ENCODE measurements at places on chromosomes 7 and 10.

- no peak for DNase-seq
Measured at GRCh38 chr7:128003167-128003566, 28.1 kb downstream of the LRRC4 start.

- DNase-seq = no peak
Measured at GRCh38 chr10:122463466-122464249, 2.3 kb downstream of the HTRA1 start.

GRCh38 chr10:6607182-6607581, 27.1 kb upstream of the PRKCQ start:
- no peak for DNase-seq

DNA sequence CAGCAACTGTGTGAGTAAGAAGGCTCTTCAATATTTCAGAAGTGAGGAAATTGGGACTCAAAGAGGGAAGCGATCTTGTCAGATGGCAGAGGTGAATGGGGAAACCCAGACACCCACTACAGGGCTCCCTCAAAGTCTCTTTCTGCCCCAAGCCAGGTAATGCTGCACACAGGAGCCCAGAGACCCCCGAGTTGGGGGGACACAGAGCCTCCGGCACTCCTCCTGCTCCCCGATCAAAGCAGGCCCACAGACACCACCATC, 139.4 kb downstream of the TNS3 start:
- DNase-seq = no peak

GRCh38 chr7:65301007-65301406, 72.6 kb upstream of the ZNF92 start:
- no peak for DNase-seq

DNA sequence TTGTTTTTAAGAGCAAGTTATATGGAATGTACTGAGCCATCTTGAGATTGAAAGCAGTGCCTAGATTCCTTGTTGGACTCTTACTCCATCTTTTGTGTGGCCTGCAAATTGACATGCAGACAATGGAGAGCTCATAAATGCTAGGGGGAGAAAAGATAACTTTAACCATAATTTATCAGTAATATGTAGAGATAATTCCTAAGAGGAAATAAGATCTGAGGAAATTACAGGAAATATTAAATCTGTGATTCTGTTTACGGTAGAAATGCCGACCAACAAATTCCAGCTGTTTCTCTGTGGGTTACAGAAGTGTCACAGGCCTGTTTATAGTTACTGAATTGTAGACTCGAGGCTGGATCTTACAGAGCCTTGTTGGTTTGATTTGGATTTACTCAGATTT, 348.0 kb downstream of the SUGCT start:
- no peak for DNase-seq

DNA sequence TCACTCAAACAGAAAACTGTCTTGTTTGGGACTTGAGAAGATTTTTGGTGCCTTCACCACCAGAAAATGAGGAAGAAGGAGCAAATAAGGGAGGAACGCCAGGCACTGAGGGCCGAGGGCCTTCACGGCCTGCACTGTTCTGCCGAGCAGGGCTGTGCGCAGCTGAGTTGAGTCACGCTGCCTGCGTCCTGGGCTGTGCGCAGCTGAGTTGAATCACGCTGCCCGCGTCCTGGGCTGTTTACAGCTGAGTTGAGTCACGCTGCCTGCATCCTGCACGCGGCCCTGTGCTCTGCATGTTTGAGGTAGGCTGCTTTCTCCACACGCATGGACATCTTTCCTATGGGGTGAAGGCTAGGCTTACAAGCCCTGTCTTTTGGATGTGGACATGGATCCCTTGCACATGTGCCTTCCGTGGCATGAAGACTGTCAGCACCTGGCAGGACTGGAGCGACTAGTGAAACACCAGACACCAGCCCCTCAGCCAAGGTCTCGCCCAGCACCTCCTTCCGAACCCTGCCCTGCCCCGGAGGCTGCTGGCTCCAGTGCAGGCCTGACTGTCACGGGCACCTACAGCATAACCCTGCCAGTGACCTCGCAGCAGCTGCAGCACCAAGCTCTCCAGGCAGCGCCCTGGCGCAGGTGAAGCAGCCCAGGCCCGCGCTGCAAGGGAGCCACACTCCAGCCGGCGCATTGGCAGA, 96.7 kb downstream of the HTR5A start:
- no peak for DNase-seq

DNA sequence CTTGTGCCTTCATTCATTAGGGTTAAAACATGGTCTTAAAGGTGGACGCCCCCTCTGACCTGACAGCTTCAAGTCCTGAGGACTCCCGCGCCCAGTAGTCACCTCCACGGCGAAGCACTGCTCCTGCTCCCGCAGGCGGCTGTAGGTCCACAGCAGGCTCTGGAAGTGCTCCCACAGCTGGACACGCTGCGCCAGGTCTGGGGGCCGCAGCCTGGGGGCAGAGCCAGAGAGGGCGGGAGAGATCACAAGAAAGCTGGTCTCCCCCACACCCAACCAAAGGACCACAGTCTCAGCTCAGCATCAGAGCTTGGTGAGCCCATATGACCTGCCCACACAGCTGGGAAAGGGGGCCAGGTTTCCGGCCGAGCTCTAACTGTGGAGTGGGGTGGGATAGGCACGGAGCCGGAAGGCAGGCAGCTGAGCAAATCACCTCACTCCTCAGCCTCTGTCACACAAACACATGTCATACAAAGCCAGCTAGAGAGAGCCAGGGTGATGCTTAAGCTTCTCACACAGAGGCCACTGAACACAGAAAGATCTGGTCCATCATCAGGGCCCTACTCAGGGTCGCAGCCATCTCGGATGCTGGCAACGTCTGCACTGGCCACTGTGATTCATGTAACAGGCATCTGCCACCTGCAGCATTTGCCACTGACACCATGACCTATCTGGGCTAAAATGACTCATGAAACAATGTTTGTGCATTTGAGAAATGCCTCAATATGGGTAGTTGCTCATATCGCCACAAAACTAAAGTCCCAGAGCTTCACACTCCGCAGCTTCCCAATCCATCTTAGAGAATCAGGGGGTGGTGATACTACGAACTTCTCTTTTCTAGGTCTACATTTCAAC, 12.6 kb downstream of the HPS1 start:
- DNase-seq = no peak

DNA sequence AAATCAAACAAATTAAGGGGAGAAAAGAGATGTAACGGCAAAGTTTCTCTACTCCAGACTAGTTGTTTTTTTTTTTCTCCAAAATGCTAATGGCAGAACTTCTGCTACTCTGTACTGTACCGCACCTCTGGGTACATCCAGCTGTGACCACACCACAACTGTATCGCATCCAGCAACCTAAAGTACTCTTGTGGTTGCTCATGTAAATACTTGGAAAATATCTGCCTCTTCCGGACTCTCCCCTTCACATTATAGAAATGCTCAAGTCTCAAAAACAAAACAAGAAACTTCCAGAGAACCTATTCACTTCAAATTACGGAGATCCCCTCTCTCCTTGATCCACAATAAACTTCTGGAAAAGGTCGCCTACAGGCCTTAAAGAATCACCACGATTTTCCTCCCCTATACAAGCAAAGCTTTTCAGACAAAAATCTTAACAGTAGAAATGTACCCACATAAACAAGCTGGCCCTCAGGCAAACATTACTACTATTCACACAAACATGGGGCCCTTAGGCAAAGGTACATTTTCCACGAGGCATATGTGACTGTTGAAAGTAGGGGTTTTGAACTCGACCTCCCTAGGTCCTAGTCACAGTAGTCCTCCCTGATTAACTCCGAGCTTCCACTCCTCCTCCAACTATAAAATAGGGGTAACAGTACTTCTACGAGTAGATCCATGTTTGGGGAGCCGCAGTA, 222.9 kb upstream of the MKLN1 start:
- DNase-seq = no peak

DNA sequence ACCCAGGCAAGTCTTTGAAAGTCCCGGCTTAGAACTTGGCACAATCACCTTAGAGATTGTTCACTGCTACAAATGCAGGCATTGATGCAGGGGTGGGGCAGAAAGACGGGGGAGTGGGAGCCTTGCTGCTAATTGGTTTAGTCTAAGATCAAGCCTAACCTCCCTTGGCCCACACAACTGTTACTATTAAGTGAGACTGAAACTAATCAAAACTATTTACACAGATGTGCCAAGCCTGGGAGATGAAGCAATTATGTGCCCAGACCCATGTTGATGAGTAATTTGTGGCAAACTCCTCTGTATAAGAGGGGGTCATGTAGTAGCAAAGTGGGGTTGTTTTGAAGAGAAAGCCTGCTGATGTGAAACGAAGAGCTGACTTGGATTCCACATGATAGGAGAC, 178.2 kb upstream of the ITGB1 start:
- no peak for DNase-seq
